ENCODE measurements at places on chromosomes 1 and 21.

GRCh38 chr1:189782295-189782694, 695.4 kb downstream of the BRINP3 start:
- DNase-seq: no peak

DNA sequence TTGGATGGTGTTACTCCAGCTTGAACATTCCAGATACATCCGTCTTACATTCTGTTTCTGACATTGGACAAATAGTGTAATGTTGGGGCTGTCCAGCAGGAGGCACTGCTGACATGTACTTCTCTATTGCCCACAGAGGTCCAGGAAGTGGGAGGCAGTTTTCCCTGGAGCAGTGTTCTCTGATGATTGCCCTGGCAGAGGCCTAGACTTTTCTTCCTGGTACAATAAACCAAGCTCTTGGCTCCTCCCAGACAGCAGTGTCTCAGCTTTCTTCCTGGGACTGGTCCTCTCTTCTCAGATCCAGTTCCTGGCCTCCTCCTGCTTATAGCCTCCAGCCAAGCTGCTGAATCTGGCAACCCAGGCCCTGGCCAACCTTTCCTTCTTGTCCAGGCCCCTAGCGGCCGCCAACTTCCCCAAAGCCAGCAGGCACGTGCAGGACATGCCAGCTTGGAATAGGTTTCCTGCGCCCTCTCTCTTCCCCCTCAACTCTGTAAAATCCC, 14.9 kb upstream of the IFNLR1 start:
- peak; percentile 62 for DNase-seq

GRCh38 chr1:107358619-107359327, 217.9 kb downstream of the NTNG1 start:
- peak; percentile 85 for DNase-seq

GRCh38 chr21:31354604-31355443, 10.8 kb upstream of the TIAM1 start:
- DNase-seq: no peak

- no peak for DNase-seq
Measured at GRCh38 chr21:32181457-32181856, 97.4 kb downstream of the MIS18A start.

GRCh38 chr1:190067592-190067991, 410.1 kb downstream of the BRINP3 start:
- no peak for DNase-seq

Data from NCI-H1417 (cell line).